Right renal cortex interstitium (tissue), 3 donors: ENCODE measurements at places on chromosomes 5 and 9.

GRCh38 chr9:87278971-87279733 lies 218.5 kb upstream of the DAPK1 start:
- DNase-seq = no peak

GRCh38 chr5:553874-554273 lies 29.6 kb upstream of the SLC9A3 start:
- DNase-seq = no peak

DNA sequence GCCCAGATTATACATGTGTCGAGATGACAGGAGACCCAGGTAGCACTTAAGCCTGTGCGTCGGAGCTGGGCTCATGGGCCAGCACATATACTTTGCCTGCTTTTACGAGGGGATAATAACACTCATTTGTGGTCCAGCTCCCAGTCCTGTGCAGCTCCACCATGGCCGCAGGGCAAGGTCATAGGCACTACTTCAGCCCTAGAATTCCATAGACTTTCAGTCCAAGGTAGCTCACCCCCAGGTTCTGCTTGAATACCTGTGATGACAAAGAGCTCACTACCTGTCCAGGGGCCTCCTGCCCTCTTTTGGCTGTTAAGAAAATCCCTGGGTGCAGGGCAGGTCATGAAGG lies 1.7 kb downstream of the CORO2A start:
- no peak for DNase-seq

DNA sequence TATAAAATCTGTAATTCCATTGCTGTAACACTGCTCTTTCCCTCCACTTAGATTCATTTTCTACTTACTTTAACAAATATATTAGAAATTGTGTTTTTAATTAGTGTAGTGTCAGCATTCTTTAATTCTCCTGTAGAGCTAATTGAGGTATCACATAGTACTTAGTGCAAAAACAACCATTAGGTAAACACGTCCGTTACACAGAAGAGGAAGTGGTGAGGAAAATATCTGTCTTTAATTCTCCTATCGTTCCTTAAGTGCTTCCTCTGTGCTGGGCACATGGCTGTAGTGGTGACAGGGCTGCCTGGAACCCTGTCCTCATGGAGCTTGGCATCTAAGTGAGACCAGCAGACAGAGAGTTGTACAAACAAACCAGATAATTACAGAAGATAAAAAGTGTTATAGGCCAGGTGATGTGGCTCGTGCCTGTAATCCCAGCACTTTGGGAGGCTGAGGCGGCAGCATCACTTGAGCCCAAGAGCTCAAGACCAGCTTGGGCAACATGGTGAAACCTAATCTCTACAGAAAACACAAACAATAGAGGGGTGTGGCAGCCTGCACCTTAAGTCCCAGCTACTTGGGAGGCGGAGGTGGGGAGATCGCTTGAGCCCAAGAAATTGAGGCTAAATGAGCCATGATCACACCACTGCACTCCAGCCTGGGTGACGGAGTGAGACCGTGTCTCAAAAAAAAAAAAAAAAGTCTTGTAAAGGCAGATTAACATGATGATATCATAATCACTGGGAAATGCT lies 36.4 kb downstream of the PARP8 start:
- no peak for DNase-seq

GRCh38 chr5:141234109-141234667 lies 11.0 kb upstream of the PCDHB15 start:
- no peak for DNase-seq

- DNase-seq = no peak
These were observed 994.7 kb downstream of the CDH12 start for GRCh38 chr5:21858441-21858840.

DNA sequence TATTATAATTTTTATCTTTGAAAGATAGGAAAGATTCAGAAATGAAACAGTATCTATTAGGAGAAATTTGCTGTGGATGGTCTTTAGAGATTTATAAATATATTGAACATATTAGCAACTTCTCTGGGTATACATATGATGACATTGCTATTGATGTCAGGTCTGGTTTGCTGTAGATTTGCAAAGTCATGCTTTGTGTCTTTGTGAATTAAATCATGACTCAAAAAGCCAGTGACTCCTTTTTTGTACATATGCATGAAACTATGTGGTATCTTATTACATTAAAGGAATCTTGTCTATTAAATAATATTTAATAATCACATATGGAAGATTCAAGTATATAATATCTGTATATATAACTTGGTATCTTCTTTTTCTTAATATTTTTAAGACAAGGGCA lies 141.9 kb downstream of the ST8SIA4 start:
- DNase-seq = no peak

- no peak for DNase-seq
These were observed 359.2 kb upstream of the ACTBL2 start for GRCh38 chr5:57841676-57842363.

- no peak for DNase-seq
These were observed 283.6 kb upstream of the NMUR2 start for GRCh38 chr5:152688561-152689249.

- DNase-seq = no peak
These were observed 1.7 kb upstream of the TMEM267 start for GRCh38 chr5:43485406-43485805.

DNA sequence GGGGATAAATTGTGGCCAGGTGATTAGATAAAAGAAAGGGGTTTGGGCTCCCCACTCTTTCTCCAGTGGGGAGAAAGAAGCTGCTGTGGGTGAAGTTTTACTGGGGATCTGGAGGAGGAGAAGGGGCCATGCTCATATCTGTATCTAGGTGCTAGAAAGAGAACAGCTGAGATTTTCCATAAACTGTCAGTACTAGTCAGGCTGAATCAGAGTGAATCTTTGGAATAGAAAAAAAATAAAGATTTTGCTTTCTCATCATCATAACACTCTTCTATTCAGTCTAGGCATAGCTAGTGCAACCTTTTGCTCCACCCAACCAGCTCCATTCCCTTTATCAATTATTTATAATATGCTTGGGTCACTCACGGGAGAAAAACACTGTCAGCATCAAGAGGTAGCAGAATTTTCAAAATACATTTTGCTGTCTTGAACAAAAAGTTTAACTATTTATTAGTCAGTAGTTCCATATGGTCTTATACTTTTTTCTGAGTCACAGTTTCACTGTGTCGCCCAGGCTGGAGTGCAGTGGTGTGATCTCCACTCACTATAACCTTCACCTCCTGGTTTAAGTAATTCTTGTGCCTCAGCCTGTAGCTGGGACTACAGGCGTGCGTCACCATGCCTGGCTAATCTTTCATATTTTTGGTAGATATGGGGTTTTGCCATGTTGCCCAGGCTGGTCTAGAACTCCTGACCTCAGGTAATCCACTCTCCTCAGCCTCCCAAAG lies 21.3 kb upstream of the ERMP1 start:
- DNase-seq = no peak

DNA sequence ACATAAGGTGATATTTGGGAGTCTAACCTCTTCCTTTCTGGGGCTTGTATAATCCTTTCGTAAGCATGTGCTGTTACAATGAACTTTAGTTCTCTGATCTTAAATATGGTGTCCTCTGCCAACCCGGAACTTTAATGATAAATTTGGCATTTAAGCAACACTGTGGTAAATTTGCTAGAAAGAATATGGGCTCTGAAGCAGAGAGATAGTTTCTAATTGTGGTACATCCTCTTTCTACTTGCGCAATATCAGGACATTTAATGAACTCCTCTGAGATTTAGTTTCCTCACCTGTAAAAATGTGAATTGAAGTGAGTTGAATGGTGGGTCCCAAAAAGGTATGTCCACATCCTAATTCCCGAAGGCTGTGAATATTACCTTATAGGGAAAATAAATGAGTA lies 364.7 kb downstream of the CAAP1 start:
- no peak for DNase-seq

DNA sequence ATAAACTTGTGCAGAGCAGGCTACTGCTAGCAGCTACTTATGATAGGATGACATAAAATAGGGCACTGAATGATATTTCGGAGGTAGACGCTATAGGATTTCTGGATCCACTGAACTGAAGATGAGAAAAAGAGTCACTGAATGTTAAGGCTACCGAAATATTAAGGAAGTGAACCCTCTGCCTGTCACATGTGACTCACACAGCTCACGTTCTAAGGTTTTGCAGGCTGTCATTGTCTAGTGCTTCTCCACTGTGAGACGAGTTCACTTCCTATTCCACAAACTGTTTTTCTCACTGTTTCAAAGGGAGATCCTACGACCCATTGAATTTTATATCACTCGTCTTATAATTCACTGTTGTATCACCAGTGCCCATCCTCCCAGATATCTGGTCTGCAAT lies 100.8 kb downstream of the CTNND2 start:
- no peak for DNase-seq

DNA sequence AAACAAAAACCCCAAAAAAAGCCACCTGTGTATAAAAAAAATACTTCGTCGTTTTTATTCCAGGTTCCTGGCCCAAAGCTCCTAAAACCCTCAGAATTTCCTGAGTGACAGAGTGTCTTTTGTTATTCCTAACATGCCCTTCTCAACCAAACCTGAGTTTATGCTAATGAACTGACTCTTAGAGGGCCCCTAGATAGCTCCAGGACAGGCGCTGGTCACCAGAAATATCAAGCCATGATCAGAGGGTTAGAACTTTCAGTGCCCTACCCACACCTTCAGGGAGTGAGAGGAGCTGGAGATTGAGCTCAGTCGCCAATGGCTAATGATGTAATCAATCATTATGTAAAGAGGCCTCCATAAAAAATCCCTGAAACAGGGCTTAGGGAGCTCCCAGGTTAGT lies 15.7 kb downstream of the AUH start:
- no peak for DNase-seq

DNA sequence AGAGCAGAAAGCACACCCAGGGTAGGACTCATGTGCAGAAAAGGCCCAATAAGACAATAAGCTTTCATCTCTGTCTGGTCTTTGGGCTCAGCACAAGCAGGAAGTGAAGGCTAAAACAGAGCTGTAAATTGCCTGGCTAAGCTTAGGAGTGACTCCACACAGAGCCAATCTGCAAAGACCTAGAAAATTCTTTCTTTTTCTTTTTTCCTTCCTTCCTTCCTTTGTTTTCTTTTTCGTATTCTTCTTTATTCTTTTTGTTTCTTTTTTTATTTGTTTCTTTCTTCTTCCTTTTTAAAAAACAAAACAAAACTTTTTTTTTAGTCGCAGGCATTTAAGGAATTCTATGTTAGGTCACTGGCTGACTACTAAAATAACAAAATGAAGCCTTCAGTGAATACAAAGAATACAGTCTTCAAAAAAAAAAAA lies 12.2 kb downstream of the SLC35A4 start:
- DNase-seq = no peak

DNA sequence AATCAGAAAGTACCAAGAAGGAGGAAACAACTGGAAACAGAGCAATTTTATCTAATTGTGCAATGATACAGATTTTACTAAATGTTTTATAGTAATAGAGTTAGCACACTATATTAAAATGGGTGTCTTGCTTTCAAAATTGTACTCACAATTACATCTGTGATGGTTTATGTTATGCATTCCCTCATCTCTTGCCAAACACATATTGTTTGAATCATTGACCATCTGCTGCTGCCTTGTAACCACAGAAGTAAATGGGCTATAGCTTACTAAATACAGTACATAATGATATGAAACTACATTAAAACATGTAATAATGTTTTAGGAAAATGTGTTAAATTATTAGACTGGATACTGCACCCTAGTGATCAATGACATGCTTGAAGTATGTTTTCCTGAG lies 158.1 kb downstream of the SLC25A46 start:
- no peak for DNase-seq

DNA sequence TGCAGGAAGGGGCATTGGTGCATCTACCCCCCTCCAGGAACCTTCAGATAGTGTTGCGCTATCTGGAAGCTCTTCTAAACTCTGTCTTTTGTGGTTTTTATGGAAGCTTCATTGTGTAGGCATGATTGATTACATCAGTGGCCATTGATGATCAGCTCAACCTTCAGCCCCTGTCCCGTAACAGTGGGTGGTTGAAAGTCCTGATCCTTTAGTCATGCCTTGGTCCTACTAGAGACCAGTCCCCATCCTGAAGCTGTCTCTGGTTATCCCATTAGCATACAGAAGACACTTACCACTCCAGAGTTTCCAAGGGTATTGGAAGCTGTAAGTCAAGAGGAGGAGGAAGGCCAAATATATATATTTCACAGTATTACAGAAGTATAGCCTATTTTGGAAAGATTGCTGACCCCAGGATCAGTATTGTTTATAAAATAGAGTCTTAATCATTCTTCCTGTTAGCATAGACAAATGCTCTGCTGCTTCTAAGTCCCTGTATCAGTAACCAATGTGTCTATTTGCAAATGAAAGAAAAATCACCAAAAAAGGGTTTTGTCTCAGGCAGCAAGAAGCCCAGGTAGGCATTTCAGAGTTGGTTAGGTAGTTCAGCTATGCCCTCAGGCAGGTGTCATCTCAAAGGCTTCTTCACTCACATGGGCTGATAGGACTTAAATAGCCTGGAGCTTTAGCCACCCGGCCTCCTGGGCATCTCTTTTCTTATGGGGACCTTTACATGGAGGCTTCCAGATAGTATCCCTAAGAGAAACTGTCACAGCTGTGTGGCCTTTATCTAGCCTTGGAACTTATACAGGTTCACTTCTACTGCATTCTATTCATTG lies 41.6 kb downstream of the SPIN1 start:
- DNase-seq = no peak

DNA sequence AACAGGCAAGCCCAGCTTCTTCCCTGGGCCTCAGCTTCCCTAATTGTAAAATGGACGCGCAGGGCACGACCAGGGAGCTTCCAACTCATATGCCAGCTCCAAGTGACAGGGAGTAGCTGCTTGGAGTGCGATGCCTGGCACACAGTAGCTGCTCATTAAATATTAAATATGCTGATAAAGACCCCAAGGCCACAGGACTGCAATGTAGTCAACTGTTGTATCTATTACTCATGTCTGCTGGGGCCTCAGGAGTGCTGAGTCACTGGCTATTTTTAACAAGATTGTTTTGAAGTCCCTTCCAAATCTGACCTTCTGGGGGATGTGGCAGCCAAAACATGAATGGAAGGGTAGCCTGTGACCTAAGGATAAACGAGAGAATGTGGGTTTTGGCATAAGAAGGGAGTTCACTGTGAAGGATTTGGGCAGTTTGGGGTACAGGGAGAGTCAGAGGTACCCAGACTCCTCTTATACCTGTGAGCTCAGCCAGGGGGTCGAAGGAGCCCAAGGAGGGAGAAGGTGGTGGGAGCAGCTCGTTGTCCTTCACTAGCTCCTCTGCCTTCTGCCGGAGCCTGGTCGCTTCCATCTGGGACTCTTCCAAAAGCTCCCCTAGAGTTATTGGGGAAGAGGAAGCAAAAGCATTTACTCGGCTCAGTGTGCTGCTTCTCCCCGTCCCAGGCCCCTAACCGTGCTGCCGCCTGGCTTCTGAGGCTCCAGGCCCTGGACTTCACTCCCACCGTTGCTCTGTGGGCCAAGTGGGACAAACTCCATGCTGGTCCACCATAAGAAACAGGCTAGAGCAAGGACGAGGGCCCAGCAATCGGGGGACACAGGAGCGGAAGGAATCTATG lies 17.5 kb downstream of the TNIP1 start:
- DNase-seq = no peak

- no peak for DNase-seq
These were observed 179.0 kb upstream of the NMUR2 start for GRCh38 chr5:152584103-152584502.

GRCh38 chr5:21689587-21689986 lies 1163.6 kb downstream of the CDH12 start:
- DNase-seq = no peak
